ENCODE measurements at places on chromosomes 7 and 10.

DNA sequence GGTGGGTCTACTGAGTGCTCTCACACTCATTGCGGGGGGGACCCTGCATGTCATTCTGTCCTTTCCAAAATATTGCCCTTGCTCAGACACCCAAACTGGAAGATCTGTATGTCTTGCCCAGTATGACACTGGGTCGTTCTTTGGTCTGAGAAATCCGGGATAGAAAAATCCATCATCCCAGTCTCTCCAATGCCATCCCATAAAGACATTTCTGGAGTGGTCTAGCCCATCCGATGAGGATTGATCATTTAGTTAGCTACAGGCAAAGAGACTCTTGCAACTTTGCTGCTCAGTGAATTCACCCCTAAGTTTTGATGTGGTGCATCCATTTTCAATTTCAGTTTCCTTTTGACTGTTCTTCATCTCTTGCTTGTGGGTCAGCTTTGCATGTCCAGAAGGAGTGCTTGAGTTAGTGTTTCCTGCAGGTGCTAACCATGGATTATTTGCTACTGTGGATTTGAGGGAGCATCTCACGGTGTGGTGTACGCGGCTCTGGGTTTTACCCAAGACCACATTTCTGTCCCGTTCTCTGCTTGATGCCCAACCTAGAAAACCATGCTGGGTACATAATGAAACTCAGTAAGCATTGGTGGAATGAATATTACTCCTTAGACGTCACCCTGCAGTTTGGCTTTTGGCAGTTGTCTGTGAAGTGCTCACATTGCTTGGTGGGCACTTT is 247.0 kb upstream of the MKI67 start:
- DNase-seq = no peak

DNA sequence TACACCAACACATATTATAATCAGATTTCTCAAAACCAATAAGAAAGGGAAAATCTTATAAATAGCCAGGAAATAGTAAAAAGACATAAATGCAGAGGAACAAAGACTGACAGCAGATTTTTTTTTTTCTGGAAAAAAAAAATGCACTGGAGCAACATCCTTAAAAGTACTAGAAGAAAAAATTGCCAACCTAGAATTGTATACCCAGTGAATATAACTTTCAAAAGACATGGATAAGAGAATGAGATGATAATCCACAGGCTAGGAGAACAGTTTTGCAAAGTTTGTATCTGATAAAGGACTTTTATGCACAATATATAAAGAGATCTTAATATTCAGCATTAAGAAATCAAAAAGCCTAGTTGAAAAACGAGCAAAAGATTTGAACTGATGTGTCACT is 554.0 kb downstream of the AUTS2 start:
- DNase-seq = no peak

- no peak for DNase-seq
Observed at GRCh38 chr10:53463539-53463938, 691.0 kb upstream of the MBL2 start.

- no peak for DNase-seq
Observed at GRCh38 chr7:138626846-138627245, 74.3 kb downstream of the SVOPL start.

GRCh38 chr10:5565671-5566581 is 41.2 kb downstream of the CALML3 start:
- peak; percentile 18 for DNase-seq
